ENCODE measurements at places on chromosomes 2 and 18. TPM values are rescaled to one million over a fixed set of nuclear protein-coding genes. Genes with fewer than 3 reads are reported as not detected.

MYO7B gene
- 0.03 TPM for total RNA-seq

HOXD12 gene
- not detected for total RNA-seq

GNLY gene
- not detected for total RNA-seq

SULT1C2 gene
- 0.28 TPM for total RNA-seq

PLGLB1 gene
- total RNA-seq: 1.6 TPM

VWA3B gene
- not detected for total RNA-seq

EMILIN1 gene
- 5.1 TPM for total RNA-seq

SH2D6 gene
- 0.07 TPM for total RNA-seq
